ENCODE measurements at places on chromosomes 16 and 17. TPM values are rescaled to one million over a fixed set of nuclear protein-coding genes. Genes with fewer than 3 reads are reported as not detected.

CHTF18 gene
- total RNA-seq: 120 TPM

LHX1 gene
- total RNA-seq: 0.22 TPM

ZNF469 gene
- 4.4 TPM for total RNA-seq

MYO15B gene
- total RNA-seq: 41.9 TPM

PGAP3 gene
- 29.0 TPM for total RNA-seq

FAM20A gene
- 34.4 TPM for total RNA-seq

GAS2L2 gene
- total RNA-seq: not detected

ACD gene
- total RNA-seq: 38.2 TPM

DNAH9 gene
- 0.22 TPM for total RNA-seq

SNX20 gene
- total RNA-seq: not detected

CIITA gene
- total RNA-seq: not detected

NPIPB9 gene
- total RNA-seq: 1.8 TPM

KRT38 gene
- total RNA-seq: not detected

PDILT gene
- not detected for total RNA-seq

BICDL2 gene
- 13.5 TPM for total RNA-seq

ATP1B2 gene
- total RNA-seq: 15.4 TPM

KIAA0513 gene
- 4.7 TPM for total RNA-seq

SLFN11 gene
- total RNA-seq: 0.90 TPM

UBB gene
- total RNA-seq: 1,609 TPM

EMC6 gene
- 72.2 TPM for total RNA-seq

LRRC46 gene
- total RNA-seq: 0.29 TPM

DLX4 gene
- 2.5 TPM for total RNA-seq

KRTAP9-9 gene
- total RNA-seq: not detected

UTP4 gene
- 94.0 TPM for total RNA-seq

CLEC3A gene
- not detected for total RNA-seq

All from H9 (cell line).